ENCODE measurements at places on chromosomes 12 and 14.
A peak's percentile ranks its signal among the peaks of the same experiment; 100 is the strongest.

DNA sequence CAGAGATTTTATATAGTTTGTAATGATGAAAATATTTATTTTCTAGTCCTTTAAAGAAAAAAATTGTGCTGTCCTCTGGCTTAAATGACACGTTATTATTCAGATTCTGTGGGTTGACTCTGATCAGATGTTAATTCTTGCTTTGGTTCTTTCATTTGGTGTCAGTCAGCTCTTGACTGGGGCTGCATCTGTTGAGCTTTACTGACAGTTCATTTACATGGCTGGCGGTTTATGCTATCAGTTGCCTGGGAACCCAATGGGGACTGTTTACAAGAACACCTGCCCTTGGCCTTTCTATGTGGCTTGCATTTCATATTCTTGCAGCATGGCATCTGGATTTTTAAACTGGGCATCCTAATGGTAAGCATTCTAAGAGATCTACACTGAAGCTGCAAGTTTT lies 667.1 kb upstream of the FBXO33 start:
- no peak for DNase-seq

DNA sequence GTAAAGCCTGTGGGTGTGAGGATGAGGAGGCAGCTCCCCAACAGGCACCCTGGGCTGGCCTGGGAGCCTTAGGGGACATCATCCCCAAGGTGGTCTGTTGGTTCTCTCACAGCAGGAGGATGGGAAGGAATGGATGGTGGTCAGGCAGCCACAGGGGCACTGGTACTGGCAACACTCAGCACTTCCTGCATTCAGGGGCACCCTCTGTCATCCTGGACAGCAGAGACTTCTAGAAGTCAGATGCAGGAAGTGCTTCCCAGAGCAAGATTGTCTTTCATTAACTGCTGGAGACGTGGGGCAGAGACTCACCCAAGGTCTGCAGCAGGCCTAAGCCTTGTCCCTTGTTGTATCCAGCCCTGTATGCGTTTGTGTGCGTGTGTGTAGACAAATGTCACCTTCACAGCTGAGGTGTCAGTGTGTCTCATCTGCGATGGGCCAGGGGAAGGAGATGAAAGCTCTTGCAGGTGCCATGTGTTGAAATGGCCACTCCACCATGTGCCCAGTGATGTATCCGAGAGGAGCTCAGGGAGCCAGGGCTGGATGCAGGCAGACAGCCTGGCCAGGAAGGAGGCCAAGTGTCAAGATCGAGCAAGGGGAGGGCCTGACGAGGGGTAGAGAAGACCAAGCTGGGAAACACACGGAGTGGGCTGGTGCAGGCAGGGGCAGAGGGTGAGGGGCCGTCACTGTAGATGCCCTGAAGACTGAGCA lies 85.1 kb downstream of the PITPNM2 start:
- no peak for DNase-seq

GRCh38 chr14:106778986-106779385 lies 1252.6 kb downstream of the TMEM121 start:
- no peak for DNase-seq

DNA sequence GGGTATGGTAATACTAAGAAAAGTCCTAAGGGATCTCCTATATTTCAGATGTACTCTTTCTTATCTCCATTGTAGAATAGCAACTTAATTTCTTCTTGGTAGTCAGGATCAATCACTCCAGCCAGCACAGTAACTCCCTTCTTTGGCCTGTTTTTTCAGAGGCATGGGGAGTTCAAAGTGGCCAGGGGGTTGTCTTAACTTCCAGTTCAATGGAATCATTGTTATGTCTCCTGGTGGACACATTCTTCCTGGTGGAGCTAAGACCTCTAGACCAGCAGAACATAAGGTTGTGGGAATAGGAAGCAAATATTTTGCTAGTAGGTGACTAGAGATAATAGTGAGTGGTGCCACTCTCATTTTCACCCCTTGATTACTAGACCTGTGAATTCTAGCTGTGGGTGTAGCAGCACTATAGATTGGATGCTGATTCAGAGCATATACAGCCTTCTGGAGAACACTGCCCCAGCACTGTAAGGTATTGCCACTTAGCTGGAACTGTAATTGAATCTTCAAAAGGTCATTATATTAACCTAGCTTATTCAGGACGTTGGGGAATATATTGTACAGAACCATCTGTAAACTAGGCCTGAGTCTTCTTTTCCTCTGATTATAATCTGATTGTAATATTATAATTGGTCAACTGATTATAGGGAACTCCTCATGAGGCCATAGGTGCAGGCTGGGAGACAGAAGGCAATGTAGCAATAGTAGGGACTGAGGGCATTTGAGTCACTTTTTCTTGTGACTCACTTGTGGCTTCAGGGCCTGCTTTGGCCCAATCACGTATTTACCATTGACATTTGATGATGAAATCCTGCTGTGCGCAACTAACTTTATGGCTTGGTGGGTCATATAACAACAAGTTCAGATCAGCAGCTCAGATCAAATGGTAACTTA lies 60.2 kb upstream of the ATP2B1 start:
- peak; percentile 90 for DNase-seq

- DNase-seq, result no peak
These were observed at the start of gene PRB3 for GRCh38 chr12:11269607-11270006. PRB3 (minus strand) TSS chr12:11269707; CDS start chr12:11269669, 38 bp downstream.

GRCh38 chr14:85934886-85935254 lies 404.9 kb downstream of the FLRT2 start:
- DNase-seq, result peak; percentile 3

GRCh38 chr12:109861689-109862314 lies 18.5 kb downstream of the GLTP start:
- DNase-seq, result no peak

- DNase-seq, result no peak
These were observed 18.0 kb upstream of the IFNG start for GRCh38 chr12:68177562-68177961.

GRCh38 chr12:53950437-53950773 lies 4.3 kb upstream of the HOXC12 start:
- DNase-seq, result no peak

- DNase-seq, result no peak
These were observed 43.0 kb downstream of the CCNK start for GRCh38 chr14:99524091-99524661.

DNA sequence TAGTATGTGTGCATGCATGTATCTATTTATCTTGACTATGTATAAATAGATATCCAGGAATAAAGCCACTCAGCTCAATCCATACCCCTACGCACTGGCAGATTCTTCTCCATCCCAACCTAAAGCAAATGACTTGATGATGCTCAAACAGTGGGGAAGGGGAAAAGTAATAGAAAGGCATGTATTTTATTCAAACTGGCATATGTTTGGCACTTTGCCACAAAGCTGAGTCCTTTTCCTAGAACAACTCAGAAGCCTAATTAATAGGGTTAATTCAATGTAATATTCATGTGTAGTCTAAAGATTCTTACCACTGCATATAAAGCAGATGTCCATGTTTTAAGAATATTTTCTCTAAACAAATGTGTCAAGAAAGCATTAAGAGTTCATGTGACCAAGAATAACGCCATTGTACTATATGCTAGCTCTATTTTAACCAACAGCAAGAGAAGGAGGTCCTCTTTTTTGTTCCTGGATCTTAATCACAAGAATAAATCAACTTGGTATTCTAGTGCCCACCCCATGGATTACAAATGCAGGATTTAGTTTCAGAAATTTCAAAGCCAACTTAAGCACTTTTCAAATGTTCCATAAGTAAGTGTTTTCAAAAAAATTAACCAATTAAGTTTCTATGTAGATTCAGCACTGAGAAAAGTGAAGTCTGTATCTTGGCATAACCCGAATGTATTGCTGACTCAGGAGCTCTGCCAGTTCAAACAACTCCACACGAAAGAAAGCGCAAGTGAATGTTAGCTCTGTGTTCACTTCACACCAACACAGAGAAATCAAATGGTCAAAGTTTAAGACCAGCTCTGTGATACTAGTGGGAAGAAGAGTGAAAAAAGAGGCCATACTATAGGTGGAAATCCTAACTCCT lies 233.6 kb downstream of the MED13L start:
- no peak for DNase-seq

- DNase-seq, result no peak
These were observed 18.2 kb downstream of the PNMA1 start for GRCh38 chr14:73695997-73696396.

GRCh38 chr12:74119811-74120362 lies 417.7 kb upstream of the ATXN7L3B start:
- DNase-seq, result no peak

DNA sequence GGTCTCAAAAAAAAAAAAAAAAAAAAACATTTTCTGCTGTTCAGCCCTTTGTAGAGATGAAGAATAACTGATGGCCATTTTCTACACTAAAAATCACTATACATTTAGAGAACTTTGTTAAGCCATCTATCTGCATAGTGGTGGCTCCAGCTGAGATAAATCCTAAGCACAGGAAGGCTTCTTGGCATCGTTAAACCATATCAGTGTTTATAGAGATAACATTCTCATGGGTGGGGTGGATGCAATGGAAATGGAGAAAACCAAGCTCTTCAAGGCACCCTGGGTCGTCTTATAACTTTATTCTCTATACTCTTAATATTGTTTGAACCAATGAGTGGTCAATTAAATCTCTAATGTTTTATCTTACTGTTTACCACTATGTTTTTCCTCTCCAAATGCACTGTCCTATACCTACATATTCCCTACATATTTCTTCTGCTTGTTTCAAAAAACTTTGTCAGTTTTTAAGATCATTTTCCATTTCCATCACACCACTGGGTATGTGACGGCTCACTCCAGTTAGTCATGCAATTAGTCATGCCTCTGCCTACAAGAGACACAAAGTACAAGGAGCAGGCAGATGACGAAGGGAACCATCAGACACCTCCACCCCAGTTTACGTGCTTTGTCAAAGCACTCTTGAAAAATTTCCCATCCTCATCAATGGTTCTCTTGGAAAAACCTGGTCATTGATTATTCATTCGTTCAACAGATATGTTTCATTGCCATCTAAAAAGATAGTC lies 119.3 kb upstream of the OVCH1 start:
- DNase-seq, result peak; percentile 39

- DNase-seq, result no peak
These were observed 35.9 kb downstream of the PLEKHA5 start for GRCh38 chr12:19165451-19165850.

GRCh38 chr12:3529281-3529680 lies 38.3 kb downstream of the PRMT8 start:
- no peak for DNase-seq

DNA sequence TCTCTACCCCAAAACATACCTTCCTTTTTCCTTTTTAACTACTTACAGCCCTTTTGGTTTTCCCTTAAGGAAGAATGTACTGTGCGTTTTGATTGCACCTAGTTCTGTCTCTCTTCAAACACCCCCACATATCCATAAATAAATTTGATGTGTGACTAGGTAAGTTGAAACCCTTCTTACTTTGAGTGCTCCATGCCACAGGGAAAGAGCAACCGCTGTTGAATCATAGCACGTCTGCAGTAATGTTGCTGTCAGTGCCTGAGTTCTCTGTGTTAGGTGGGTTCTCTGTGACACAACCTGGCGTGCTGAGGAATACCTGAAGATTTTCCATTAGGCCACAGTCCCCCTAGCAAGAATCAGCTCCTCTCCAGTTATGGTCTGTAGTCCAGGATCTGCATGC lies 102.1 kb downstream of the FIGNL2 start:
- DNase-seq, result no peak

DNA sequence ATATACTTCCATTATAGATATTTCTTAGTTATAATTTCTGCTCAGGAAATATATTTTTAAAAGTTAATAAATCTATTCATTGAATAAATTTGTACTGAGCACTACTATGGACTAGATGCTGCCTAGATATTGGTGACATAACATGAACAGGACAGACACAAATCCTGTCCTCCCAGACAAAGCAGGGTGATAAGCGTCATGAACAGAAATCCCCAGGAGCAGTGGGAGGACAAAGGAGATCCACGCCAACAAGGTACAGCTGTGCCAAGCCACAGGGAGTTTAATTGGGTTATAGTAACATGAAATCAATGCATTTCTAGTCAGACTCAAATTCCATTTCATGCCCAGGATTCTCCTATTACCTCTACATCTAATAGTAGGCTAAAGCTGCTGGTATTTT lies 171.8 kb upstream of the CPNE8 start:
- DNase-seq, result no peak

GRCh38 chr12:9725213-9725870 lies 7.6 kb downstream of the CLECL1 start:
- DNase-seq, result no peak

- DNase-seq, result no peak
These were observed 34.6 kb downstream of the PTPRR start for GRCh38 chr12:70885956-70886355.

- DNase-seq, result no peak
These were observed 21.0 kb downstream of the HECTD4 start for GRCh38 chr12:112361271-112361670.

GRCh38 chr14:75295491-75296345 lies 17.1 kb downstream of the FOS start:
- peak; percentile 56 for DNase-seq

DNA sequence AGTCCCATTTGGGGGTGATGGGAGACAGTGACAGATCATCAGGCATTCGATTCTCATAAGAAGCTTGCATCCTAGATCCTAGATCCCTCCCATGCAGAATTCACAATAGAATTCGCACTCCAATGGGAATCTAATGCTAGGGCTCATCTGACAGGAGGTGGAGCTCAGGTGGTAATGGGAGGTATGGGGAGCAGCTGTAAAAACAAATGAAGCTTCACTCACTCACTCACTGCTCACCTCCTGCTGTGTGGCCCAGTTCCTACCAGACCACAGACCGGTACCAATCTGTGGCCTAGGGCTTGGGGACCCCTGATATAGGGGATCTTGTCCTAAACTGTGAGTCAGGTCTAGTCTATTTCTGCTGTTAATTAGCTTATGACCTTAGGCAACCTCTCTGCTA lies 40.1 kb upstream of the EPS8 start:
- DNase-seq, result no peak

- DNase-seq, result no peak
These were observed 474.1 kb downstream of the FLRT2 start for GRCh38 chr14:86003998-86004397.

DNA sequence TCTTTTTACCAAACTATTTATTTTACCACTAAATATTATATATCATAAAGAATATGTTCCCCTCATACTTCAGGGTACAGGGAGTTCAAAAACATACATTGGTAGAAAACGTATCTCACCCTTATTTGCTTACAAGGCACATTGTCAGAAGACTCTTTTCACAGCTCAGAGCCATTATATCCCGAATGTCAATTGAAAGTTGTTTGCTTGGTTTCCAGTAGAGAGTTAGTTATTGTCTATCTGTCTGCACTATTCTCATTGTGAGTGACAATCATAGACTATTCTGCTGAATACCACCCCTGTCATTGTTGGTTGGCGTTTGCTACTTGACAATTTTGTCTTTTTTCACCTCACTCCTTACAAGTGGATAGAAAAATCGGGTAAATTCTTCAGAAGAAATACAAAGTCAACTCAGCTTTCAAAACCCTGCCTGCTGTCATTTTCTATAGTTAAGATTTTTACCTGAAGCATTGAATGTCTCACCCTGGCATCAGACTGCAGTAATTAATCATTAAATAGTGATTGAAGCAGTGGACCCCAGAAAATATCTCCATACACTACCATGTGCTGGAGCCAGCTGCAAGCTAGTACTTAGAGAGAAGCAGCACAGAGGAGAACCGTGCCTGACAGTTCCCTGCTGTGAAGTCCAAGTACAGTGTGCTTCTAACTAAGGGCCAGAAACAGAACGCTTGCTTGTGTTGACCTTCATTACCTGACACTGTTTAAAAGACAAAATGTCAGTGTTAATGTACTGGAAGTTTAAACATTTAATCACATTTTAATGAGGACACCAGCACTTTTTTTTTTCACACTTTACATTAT lies 510.6 kb downstream of the RERGL start:
- DNase-seq, result no peak

GRCh38 chr12:127081058-127081457 lies 1185.9 kb upstream of the TMEM132C start:
- no peak for DNase-seq

GRCh38 chr12:105226219-105226618 lies 9.8 kb downstream of the APPL2 start:
- no peak for DNase-seq
